ENCODE measurements at places on chromosomes 4 and X.

DNA sequence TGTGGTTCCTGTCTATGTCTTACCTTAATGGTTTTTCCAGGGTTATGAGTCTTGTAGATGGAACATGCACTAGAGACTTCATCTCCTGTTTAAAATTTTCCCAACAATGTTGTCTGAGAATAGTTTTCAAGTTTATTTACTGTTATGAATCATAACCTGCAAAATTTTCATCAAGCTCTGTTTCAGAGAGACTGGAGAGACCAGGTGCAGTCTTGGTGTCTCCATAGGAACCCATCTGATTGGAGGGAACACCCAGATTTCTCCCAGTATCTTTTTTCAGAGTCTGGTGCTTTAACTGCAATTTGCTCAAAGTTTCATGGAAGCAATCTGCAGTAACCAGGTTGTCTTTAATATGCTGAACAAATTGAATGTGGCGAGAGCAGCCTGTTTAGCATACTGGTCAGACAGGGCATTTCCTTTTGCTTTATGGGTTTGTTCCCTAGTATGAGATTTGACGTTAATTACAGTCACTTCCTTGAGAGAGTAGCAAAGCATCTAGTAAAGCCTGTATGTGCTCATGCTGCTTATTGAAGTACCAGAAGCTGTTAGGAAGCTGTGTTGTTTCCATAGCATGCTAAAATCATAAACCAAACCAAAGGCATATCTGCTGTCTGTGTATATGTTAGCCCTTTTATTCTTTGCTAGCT is 18.8 kb upstream of the VSIG1 start:
- no peak for DNase-seq

DNA sequence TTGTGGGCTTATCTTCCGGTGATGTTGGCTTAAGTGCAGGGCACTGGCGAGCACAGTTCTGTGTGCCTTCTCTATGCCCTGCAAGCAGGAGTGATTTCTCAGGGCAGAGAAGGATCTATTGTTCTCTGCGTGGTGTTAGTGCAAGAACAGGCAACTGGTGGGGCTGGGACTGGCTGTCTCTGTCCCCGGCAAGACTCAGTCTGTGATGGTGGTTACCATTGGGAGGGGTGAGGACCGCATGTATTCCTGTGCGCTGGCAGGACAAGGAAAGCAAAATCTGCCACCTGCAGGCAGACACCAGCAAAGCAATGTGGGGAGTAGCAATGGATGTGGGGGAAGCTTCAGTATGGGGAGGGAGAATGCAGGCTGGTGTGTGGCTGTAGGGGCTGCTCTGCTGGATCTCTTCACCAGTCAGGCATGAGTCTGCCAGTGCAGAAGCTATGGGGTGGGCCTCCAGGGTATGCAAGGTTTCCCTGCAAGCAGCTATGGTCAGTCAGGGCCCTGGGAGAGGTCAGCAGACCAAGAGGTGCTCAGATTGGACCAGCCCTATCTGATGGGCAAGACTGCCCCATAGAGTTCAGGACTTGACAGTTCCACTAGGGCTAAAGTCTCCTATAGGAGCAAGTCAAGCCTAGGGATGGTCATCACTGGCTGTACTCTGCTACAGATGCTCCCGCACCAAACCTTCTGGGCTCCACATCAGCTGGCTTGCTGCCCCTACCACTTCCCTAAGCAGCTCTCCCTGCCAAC is 16.8 kb downstream of the PF4 start:
- no peak for DNase-seq

DNA sequence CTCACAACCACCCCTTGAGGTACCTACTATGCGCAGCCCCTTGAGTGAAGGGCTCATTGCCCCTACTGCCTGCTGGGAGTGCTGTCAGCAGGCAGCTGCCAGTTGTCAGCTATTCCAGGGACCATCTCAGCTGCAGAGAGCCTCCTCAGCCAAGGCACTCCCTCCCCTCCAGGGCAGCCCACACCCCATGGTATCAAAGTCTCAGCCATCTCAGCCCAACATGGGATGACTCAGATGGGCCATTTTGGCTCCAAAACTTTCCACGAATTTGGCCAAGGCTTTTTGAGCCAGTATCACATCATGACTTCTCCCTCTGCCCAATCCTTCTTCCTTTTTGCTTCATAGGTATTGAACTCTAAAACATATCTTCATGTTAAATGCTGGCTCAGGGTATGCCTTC is 61.4 kb upstream of the MAP3K15 start:
- no peak for DNase-seq

DNA sequence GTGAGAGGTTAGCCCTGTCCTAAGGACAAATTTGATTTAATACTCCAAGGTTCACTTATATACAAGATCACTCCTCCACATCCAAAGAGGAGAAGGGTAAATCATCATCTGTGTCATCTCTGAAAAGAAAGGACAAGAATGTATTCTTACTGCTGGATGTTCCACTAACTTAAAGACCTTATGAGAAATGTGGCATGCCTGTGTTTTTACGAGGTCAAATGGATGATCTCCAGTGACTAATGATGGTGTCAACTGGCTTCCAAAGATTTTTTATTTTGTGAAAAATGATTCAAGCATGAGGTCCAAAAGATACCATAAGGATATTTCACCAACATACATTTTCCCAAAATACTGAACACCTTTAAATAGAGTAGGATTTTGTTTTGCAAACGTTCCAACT is 143.4 kb downstream of the PTCHD1 start:
- no peak for DNase-seq

DNA sequence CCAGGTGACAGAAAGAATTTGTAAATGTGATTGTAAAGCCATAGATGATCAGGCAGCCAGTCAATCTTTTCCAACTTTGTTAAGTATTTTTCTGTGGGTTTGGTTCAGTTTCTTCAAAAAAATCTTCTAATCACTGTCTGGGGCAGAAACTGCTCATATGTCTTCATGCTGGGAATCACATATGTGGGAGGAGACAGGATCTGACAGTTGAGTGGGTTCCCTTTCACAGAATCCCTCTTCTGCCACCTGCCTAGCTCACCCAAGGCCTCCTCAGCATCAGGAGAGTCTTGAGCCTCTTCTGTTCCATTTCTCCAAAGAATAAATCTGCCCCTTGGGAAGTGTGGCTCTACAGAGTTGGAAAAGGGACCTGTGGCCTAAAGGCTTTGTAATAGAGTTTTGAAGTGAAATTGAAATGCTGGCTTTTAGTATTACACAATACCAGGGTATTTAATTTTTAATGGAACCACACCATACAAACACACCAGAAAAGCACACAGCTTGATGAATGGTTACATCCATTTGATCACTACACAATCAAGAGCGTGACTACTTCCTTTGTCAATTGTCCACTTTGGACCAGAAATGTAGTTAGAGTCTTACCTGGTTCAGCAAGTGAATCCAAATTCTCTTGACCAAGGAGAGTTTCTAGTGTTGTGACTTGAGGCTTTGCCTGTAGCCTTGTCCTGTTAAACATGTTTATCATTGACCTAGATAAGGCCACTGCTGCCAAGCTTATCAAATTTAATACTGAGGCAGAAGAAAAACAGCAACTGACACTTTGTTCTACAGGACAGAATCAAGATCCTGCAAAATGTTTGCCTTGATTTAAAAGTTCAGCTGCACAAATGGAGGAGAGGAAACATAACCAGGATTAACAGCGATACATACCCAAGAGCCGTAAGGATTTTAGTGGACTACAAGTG is 20.4 kb downstream of the MSMO1 start:
- DNase-seq: no peak

DNA sequence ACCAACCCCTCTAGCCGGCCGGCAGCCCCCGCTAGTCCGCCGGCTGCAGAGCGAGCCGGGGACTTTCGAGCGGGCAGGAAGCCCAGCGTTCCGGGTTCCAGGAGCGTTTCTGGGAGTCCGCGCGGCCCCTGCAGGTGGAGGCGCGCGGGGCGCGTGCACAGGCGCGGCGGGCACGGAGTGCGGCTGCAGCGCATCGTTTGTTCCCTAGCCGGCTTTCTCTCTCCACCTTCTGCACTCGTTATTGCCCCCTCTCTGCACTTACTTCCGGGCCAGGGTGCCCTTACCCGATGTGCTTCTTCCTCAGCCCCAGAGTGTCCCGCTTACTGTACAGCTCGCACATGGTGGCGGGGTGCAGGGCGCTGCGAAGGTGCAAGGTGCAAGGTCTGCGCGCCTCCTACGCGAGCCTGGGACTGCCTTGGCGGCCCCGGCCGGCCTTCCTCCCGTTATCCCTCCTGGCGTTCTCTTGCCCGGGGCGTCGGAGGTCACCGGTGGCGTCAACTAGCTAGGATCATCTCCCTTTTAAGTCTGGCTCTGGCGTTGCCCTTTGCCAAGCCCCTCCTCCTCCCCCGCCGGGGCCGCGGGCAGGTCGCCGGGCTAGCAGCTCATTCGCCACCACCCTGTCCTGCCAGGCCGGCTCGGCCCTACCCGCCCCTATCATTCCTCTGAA is at the start of gene ETNPPL:
TSS of gene ETNPPL (minus strand) at position 495 of the 667 bp plus-strand sequence. CDS start at position 340, 155 bp downstream.
- DNase-seq: no peak

DNA sequence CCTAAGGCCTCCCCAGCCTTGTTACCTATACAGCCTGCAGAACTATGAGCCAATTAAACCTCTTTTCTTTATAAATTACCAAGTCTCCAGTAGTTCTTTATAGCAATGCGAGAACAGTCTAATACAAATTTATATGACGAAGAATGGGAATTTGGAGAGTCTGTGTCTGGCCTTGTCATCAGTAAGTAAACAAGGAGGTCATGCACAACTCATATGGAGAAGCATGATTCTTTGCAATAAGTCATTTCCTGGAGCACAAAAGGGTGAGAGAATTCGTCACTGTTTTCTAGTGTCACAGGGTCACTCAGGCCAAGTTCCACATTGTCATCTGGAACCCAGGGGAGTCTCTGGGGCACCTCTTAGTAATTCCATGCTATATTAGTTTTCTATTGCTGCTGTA is 49.0 kb upstream of the HS6ST2 start:
- DNase-seq: no peak

DNA sequence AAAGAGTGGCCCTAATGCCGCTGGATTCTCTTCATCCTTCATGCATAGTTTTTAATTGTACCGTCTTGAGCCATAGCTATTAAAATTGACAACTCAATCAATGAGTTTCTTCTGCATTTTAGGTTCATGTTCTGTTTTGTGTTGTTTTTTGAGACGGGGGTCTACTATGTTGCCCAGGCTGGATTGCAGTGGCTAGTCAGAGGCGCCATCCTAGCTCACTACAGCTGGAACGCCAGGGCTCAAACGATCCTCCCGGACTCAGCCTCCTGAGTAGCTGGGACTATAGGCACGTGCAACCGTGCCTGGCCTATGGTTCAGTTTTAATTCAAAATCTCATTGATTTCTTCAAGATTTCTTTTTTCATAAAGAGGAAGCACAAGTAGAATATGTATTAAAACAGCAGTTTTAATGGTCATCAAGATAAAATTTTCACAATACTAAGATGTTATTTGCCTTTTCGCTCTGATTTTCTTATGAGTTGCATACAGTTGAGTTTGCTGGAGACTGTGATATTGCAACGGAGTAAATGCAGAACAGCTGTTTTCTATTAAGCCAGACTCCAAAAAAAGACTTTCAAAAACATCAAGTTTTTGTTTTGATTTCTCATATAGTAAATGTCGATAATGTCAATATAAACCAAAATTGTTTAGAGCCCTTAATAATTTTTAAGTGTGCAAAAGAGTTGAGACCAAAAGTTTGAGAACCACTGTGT is 1.1 kb upstream of the STX18 start:
- no peak for DNase-seq

GRCh38 chr4:15037923-15038541 is 35.8 kb downstream of the CPEB2 start:
- DNase-seq: no peak

DNA sequence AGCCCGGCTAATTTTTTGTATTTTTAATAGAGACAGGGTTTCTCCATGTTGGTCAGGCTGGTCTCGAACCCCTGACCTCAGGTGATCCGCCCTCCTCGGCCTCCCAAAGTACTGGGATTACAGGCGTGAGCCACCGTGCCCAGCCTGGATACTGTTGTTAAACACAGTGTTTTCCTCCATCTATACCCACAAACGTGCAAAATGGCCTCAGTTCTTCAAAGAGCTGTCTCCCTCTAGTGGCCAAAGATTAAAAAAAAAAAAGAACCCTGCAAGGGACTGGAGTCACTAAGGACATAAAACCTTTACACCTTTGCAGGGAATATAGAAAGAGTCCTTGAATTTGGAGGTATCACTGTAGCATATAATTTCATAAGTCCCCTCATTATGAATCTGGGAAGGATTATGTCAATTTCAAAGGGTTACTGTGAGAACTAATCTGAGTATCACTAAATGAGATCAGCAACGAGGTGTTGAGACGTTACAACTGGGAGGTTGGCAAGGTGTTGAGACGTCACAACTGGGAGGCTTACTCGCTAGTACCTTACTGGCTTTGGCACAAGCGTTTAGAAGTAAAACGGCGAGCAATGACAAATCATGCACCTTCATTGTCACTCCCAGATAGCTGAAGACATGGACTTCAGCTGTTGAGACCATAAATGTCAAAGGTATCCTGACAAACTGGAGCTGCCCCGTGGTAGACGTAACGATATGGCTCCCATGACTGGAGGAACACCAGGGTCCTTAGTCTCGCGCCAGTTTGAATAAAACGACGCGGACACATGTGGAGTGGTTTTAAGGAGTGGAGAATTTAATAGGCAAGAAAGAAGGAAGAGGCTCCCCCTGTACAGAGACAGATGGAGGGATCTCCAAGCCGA is 33.4 kb upstream of the ENPP6 start:
- DNase-seq: peak; percentile 71

Measured in Jurkat, Clone E6-1 (cell line).